ENCODE measurements at places on chromosomes 2 and 18.

GRCh38 chr2:233438573-233439147, 84.4 kb downstream of the DGKD start:
- no peak for DNase-seq

DNA sequence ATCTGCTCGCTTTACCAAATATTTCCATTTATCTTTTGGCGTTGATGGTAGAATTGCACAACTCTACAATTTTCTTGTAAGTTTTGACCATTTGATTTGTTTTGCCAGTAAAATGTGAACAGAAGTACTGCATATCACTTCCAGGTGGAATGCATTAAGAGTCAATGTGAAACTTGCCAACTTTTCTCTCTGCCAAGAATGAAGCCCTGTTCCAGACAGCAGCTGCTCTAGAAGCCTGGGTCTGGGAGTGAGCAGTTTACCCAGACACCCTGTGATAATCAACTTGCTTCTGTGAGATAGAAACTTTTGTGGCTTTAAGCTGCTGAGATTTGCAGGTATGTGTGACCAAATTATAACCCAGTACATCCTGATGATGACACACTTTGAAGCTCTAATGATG, 115.9 kb upstream of the SYT4 start:
- DNase-seq = no peak

DNA sequence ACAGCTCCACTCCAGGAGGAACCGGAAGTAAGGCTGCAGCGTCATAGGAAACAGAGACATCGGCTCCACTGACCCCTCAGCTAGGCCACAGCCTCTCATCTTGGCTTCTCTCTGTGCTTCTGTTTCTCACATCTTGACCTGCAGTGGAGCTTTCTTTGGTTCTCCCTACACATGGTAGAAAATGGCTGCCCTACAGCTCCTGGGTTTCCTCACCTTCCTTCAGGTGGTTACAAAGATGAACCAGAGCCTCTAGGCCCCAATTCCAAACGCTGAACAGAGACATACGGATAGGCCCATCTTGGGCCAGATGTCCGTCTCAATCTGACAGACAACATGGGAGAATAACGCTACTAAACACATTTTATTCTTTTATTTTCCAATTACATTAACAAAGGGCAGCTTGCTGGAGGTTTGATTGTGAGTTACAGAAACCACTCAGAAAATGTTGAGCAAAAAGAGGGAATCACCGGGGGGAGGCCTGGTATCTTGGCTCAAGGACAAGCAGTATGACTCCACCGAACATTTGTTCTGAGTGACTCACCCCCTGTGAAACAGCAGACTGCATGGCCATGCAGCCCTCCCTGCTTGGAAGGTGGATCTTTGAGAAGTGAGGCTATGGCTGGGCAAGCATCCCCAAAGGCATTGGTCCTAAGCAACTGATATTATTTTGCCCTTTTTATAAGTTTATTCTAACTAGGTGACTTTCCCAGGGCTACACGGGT, 303.5 kb downstream of the CDCA7 start:
- DNase-seq = no peak

DNA sequence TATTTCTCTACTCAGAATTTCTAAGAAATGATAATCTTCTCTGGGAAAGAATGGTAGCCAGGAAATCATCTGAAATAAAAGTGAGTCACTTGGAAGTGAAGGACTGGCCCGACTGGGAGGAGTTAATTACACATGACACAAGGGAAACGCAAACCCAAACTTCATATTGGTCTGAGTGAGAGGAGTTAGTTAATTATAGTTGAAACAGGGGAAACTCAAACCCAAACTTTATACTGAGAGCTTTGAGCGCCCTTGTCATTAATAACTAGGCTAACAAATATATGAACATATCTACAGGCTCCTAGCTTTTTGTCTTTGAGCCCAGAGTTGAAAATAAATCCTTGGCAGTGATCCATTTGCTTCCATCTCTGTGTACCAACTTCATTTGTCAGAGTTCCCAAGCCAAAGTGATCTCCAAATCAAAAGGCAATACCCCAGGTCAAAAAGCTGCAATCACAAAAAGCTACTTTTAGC, 187.8 kb upstream of the COL3A1 start:
- DNase-seq = no peak

GRCh38 chr2:96537734-96538486, 1.4 kb downstream of the ARID5A start:
- peak; percentile 49 for DNase-seq

- DNase-seq = no peak
Measured at GRCh38 chr2:12804091-12804856, 87.5 kb downstream of the TRIB2 start.

DNA sequence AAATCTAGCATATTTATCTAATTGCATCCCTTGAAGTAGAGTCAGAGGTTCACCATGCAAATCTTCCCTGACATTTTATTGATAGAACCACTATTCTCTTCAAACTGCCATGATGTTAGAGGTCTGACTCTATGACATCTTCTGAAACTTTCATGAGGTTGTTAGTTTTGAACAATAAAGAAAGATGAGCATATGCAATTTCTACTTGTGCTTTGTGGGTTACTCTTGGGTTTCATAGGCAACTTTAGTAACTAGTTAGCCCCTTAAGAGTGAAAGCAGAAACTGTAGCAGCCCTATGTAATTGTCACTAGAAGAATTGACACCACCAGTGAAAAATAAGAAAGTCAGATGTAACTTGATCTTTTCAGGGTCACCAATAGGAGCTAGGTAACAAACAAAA, 53.1 kb upstream of the ZEB2 start:
- DNase-seq = no peak

DNA sequence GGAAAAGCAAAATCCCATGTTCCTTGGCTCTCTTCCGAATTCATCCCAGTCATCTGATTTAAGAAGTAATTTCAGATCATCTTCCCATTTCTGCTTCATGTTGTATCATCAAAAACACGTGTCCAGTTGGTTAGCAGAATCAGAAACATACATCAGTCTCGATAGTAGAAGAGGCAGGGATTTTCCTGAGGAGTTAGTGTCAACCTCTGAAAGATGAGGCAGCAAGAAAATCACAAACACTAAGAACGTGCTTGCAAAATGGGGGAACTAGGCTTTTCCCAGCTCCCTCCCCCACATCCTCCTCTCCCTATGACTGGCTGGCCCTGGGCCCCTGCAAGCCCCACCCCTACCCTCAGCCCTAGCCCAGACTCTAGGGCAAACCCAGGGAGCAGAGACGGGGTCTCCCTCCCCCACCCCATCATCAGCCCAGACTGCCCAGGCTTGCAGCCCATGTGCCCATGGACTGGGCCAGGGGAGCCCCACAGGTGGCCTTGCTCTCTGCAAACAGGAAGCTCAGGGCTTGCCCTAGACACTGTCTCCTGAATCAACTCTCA, 161.0 kb upstream of the ID2 start:
- no peak for DNase-seq

- DNase-seq = no peak
Measured at GRCh38 chr2:157509744-157510143, 65.9 kb upstream of the CYTIP start.

GRCh38 chr2:48525269-48525943, 4.5 kb upstream of the STON1 start:
- DNase-seq = no peak

GRCh38 chr18:5628512-5629255, 84.9 kb upstream of the EPB41L3 start:
- no peak for DNase-seq
